ENCODE measurements at places on chromosomes 5 and 9. TPM values are rescaled to one million over a fixed set of nuclear protein-coding genes. Genes with fewer than 3 reads are reported as not detected.
A peak's percentile ranks its signal among the peaks of the same experiment; 100 is the strongest.

Gene CKMT2
- 25.4 TPM for total RNA-seq

DNA sequence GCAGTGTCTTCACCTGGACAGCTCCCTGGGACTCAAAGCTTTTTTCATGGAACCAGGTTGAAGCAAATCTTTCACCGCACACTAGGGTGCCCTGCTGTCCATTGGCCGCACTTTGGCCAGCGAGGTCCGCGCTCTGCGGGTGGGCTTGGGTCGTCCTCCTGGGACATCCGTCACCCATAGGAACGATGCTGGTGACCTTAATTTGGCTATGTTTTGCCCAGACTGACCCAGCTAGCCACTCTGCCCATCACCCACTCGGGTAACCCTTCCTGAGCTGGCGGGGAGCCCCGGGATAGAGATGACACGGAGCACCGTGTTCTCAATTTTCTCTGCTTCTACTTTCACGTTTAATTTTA lies 25.9 kb downstream of the ZDHHC11B start:
- DNase-seq: no peak

GRCh38 chr5:128252196-128252595 lies 168.6 kb downstream of the SLC12A2 start:
- DNase-seq: no peak

DNA sequence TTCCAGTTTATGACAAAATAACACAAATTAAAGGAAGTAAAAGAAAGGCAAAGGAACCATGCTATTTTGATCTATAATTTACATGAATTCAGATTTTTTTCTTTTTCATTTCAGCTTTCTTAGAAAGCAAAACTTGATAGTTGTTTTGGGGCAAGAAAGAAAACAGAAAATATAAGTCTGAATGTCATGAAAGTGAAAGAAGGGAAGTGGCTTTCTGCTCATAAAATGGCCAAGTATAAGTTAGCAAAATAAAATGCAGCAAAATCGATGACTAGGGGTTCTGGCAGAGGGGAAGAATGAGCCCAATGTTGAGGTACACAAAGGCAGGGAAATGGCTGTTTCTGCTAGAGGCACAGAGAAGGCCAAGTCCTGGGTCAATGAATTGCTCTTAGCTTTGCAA lies 3.0 kb upstream of the IFNW1 start:
- DNase-seq: no peak

Gene LMX1B
- 2.1 TPM for total RNA-seq

Gene TSLP
- total RNA-seq: 1.0 TPM

Gene CCDC107
- total RNA-seq: 26.2 TPM

DNA sequence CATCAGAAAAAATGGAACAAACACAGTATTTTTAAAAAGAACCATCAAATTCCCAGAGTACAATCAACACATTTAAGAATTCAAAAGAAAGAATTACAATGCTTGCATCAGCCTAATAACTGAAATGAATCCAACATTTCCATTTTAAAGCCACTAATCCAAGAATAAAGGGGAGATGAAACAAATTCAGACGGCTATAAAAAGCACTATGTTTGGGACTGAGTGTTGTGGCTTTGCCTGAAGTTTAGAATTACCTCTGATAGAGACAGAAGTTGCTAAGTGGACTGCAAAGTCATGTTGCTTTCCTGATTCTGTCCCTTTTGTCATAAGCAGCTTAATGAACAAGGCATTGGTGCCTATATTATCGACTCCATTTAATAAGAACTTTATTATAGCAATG lies 135.4 kb upstream of the RGMB start:
- DNase-seq: no peak

GRCh38 chr5:77394064-77394715 lies 97.9 kb downstream of the WDR41 start:
- no peak for DNase-seq

Gene ADGRV1
- 20.9 TPM for total RNA-seq

DNA sequence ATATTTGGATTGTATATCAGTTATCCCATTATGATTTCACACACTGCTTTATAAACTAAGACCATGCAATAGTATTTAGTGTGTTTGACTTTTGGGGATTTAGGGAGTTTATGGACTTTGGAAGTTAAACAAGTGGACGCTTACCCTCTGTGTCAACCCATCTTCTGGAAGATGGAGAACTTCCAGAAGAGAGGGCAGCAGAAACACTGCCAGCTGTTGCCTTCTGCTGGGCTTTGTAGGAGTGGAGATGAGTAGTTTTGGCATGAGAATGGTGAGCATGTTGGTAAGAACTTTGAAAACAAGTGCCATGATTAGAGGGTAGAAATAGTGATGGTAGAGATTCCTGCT lies 2.2 kb downstream of the DNAJC25 start:
- DNase-seq: no peak

GRCh38 chr5:61245936-61246335 lies 83.7 kb upstream of the SMIM15 start:
- DNase-seq: peak; percentile 42

Gene LHX3
- 1.3 TPM for total RNA-seq

- peak; percentile 36 for DNase-seq
These were observed 81.7 kb upstream of the ZBTB43 start for GRCh38 chr9:126722922-126723806.

- no peak for DNase-seq
These were observed 123.2 kb downstream of the DCP2 start for GRCh38 chr5:113099822-113100221.

DNA sequence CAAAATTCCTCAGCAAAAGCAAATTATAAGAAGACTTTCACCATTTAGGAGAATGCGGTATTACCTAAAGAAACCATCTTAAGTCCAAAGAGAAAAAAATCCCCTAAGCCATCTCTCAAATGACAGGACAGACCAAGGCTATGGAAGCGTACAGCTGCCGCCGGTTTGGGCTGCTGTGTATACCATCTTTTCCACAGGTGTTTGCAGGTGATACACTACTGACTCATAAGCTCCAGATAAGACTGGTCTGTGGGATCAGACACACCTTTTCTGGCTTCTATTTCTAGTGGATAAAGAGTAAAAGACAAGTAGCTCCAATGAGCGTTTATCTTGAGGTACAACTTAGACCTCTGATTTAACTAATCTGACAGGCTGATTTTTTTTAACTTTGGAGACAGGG lies 7.7 kb downstream of the CDKN2AIPNL start:
- no peak for DNase-seq

DNA sequence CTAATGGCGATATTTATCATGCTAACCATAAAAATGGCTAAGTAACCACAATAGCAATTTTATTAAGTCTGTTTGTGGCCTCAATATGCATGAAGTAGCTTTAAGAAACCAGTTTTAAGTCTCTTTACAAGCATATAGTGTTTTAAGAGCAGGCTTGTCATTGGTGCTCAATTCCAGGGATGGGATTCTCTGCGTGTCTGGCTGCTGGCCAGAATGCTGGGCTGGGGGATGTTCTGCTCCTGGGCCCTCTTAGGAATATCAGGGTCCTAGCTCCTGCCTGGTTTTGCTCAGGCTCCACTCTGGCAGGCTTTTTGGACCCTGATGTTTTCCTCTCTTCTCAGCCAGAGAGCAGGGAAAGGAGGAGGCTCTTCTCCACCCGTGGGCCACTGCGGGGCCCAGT lies 127.2 kb downstream of the PDE8B start:
- no peak for DNase-seq
